ENCODE measurements at places on chromosomes 16 and 17.
A peak's percentile ranks its signal among the peaks of the same experiment; 100 is the strongest.

GRCh38 chr17:70872103-70872502 lies 702.8 kb downstream of the KCNJ2 start:
- DNase-seq: no peak

- DNase-seq: no peak
Measured at GRCh38 chr16:68496689-68497088, 42.4 kb upstream of the ZFP90 start.

DNA sequence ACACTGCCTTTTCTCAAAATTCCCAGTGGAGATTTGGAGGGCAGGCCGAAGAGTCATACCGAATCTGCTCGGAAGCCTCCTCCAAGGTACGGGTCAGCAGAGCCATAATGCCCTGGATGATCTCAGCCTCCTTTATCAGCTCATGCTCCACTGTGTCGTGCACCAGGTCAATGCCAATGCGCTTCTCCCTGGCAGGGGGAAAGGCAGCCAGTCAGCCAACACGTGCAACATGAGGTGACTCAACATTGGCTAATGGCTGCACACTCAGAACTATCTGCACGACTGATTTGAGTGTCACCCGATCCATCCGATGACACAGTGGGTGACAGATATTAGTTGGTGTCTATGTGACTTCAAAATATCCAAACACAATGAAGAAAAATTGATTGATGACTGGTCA lies 15.8 kb downstream of the TEKT1 start:
- no peak for DNase-seq

GRCh38 chr17:67733449-67733848 lies 15.7 kb downstream of the NOL11 start:
- no peak for DNase-seq

- DNase-seq: no peak
Measured at GRCh38 chr17:19464031-19465026, 53.3 kb downstream of the RNF112 start.

DNA sequence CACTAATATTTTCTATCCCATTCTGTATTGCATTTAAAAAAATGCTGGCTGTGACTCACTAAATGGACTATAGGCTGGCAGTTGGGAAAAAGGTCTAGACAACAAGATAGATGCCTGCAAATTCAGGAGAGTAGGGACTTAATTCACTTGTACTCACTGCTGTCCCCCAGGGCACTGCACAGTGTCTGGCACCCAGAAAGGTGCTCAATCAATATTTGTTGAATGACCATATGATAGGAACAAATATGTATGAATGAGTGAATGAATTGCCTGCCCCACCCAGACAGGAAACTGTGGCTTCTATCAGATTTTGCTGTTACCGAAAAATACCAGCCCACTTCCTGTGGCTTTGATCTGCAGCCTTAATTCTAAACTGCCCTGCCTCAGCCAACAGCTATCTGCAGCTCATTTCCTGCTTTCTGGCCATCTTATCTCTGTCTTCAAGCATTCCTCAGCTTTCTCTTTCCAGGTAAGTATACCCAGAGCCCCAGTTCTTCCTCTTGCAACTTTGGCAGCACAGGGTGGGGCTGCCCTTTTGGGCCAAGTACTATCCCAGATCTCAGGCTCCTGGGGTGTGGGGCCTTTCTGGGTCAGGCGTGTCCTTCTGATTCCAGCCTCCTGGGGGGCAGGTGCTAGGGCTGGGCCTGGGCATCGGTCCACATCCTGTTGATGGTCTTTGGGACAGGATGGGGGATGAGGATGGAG lies 15.3 kb upstream of the TNS4 start:
- DNase-seq: peak; percentile 52

- peak; percentile 59 for DNase-seq
Measured at GRCh38 chr17:74356646-74357465, 4.8 kb downstream of the BTBD17 start.

DNA sequence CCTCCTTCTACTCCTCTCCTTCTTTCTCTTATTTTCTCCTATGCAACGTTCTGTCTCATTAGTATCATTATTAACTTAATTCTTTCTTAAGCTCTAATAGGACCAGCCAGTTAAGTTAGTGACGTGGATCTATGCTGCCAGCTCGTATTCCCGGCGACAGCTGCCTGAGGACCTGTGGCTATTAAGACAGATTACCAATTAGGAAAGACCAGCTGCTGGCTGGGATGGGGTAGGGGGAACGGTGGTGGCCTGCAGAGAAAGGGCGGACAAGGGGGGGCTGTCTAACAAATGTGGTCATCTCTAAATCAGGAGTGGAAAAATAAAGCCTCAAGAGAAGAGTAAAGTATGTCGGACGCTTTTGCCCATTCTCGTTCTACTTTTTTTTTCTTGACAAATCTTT lies 770 bp upstream of the MYH3 start:
- DNase-seq: no peak

DNA sequence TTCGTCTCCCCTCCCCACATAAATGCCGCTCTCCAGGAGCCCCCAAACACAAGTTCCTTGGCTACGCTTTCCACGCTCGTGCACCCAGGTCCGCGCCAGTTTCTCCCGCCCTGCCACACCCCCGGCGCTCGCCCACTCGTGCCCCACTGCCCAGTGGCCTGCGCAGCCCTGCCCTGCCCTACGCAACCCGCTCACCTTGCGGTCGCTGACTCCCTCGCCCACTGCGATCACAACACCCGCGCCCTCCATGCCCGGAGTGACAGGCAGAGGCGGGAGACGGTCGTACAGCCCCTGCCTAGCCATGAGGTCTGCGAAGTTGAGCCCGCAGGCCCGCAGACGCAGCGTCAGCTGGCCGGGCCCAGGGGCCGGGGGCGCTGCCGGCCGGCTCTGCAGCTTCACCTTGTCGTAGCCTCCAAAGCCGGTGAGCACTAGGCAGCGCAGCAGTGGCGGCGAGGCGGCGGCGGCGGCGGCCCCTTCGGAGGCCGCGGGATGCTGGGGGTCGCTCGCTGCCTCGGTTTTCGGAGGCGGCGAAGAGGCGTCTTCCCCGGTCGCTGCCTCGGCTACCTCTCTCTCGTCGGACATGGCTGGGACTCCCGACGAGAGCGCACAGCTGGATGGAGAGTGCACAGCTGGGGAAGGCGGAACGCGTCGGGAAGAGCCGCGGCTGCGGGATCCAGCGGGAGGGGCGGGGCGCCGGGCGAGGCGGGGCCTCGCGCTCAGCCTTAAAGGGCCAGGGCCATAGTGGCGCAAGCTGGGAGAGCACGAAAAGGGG lies at the start of gene VAT1:
TSS of gene VAT1 (minus strand) at position 645 of the 772 bp plus-strand sequence. CDS start at position 582, 63 bp downstream.
- peak; percentile 82 for DNase-seq

- DNase-seq: peak; percentile 87
Measured at GRCh38 chr16:4415538-4416199, 727 bp downstream of the CORO7 start.

- DNase-seq: no peak
Measured at GRCh38 chr16:85025781-85026653, 1.6 kb upstream of the KIAA0513 start.

DNA sequence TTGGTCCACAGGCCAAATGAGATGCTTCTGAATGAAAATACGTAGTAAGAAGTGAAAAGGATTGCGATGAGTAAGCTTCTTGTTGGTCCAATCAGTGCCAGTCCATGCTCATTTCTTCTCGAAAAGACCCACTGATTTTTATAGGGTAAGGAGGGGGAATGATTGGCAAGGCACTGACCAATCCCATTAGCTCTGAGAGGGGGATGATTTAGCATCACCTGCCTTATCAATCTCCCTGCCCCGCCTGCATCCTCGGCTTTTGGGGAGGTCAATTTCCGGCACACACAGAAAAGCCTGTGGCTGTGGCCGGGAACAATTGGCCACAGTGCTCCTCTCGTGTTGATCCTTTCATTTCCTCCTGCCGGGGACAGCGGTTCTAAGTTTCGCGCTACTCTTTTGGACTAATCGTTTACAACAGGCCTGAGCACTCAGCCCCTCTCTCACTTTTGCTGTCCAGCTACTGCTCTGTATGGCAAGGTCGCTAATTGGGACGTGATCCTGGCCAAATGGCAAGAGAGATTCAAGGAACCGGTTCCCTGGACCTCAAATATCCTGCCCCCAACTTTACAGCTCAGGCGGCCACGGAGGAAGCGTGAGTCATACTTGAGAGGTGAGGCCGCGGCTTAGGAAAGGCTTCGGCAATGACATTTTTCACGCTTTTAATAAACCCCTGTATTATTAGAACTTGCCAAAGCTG lies 43.1 kb downstream of the TBX4 start:
- DNase-seq: no peak

DNA sequence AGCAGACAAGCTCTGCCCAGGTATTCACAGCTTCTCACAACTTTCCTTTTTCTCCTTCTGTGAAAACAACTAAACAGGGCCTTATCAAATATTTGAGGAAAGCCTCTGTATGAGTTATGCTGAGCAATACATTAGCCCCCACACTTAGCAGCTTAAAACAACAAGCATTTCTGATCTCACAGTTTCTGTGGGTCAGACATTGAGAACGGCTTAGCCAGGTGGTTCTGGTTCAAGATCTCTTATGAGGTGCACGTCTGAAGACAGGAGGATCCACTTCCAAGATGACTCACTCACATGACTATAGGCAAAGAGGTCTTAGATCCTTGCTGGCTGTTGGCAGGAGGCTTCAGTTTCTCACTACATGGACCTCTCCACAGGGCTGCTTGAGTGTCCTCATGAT lies 181.4 kb upstream of the WSCD1 start:
- DNase-seq: no peak

GRCh38 chr17:68035131-68035522 lies 408 bp upstream of the KPNA2 start:
- DNase-seq: peak; percentile 96

DNA sequence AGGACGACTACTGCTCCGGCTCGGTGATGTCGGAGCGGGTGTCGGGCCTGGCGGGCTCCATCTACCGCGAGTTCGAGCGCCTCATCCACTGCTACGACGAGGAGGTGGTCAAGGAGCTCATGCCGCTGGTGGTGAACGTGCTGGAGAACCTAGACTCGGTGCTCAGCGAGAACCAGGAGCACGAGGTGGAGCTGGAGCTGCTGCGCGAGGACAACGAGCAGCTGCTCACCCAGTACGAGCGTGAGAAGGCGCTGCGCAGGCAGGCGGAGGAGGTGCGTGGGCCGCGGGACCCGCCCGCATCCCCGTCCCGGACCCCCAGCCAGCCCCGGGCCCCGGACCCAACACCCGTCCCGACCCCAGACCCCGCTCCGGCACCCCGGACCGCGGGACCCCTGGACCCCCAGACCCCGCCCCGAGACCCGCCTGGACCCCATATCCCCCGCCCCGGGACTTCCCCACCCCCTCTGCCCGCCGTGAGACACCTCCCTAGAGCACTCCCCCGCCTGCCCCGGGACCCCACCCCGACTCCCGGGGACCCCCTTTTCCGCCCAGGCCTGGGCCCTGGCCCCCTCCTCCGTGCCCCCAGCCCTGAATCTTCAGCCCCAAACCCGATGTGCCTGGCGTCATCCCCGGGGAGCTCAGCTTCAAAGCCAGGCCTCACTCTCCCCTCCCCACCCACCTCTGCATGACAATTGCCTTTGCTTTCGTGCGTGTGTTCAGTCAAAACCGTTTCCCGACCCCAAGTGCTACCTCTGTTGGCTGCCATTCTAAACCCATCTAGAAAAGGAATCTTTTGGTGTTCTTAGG lies 594 bp downstream of the MAPK8IP3 start:
- DNase-seq: peak; percentile 62

- no peak for DNase-seq
Measured at GRCh38 chr17:45261577-45262515, at the start of gene SPATA32. TSS of gene SPATA32 (minus strand) at chr17:45262094. CDS start at chr17:45262016, 78 bp downstream.

GRCh38 chr16:4832698-4833343 lies 14.3 kb downstream of the GLYR1 start:
- no peak for DNase-seq

DNA sequence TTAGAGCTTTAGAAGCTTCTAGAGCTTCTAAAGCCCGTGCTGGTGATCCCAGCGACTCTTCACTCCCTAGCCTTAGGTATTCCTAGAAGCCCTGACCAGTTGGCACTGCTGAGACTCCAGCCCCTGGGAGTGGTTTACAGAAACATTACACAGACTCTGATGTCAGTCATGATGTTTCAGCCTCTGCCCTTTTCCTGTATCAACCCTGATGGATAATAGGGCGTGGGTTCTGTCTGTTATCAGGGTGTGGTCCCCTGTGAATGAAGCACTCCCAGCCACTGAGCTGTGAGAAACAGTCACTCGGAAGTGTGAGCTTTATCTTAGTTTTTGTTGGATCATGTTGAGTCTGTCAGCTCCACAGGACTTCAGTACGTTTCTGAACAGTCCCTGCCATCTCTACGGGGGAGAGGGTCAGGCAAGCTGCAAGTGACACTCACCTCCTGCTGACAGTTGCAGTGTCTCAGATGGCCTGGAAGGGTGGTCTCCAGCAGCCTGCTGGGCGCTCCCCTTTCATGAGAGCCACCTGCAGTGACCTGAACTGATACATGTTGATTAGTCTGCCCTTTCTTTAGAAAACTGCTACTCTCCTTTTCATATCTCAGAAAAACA lies 12.8 kb downstream of the GOSR2 start:
- DNase-seq: no peak
